Daoy (cell line): ENCODE measurements at places on chromosomes 16 and 17.

- no peak for DNase-seq
Measured at GRCh38 chr16:52494145-52494544, 52.8 kb downstream of the TOX3 start.

DNA sequence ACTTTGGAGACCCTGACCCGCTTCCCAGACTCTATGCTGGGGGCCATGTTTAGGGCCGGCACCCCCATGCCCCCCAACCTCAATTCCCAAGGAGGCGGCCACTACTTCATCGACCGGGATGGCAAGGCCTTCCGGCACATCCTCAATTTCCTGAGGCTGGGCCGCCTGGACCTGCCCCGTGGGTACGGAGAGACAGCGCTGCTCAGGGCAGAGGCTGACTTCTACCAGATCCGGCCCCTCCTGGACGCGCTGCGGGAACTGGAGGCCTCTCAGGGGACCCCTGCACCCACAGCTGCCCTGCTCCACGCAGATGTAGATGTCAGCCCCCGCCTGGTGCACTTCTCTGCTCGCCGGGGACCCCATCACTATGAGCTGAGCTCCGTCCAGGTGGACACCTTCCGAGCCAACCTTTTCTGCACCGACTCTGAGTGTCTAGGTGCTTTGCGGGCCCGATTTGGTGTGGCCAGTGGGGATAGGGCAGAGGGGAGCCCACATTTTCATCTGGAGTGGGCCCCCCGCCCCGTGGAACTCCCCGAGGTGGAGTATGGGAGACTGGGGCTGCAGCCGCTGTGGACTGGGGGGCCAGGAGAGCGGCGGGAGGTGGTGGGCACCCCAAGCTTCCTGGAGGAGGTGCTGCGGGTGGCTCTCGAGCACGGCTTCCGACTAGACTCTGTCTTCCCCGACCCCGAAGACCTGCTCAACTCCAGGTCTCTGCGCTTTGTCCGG lies 1.1 kb downstream of the KCTD11 start:
- no peak for DNase-seq

DNA sequence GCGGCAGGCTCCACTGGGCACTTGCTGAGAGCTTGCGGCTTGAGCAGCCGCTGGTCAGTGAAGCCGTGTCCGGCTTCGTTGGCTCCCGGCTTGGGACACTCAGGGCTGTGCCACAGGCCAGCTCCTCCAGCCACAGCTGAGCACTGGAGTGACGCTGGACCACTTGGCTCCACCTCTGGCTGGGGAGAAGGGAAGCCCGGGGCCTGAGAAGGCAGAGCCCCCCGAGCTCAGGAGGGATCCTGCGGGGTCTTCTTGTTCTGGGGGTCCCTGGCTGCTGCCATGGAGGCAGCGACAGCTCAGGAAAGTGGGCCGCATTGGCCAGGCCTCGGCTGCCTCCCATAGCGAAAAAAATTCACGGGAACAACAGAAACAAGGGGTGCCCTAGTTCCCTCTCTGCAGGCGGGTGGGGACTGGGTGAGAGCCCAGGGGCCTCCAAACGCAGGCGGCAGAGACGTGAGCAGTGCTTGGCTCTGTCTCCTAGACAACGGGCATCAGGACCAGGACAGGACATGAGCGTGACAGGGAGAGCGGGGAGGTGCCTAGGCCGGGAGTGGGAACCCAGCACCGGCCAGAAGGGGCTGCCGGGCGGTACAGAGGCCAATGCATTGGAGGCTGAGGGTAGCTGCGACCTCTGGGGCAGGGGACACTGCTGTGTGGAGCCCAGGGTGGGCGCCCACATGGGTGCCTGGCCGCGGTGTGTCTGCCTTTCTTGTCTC lies 37.7 kb downstream of the SLC7A5 start:
- DNase-seq = no peak

- DNase-seq = no peak
Measured at GRCh38 chr17:27492470-27492869, 36.2 kb downstream of the KSR1 start.

- DNase-seq = no peak
Measured at GRCh38 chr17:7029659-7030058, 6.2 kb upstream of the SLC16A13 start.

DNA sequence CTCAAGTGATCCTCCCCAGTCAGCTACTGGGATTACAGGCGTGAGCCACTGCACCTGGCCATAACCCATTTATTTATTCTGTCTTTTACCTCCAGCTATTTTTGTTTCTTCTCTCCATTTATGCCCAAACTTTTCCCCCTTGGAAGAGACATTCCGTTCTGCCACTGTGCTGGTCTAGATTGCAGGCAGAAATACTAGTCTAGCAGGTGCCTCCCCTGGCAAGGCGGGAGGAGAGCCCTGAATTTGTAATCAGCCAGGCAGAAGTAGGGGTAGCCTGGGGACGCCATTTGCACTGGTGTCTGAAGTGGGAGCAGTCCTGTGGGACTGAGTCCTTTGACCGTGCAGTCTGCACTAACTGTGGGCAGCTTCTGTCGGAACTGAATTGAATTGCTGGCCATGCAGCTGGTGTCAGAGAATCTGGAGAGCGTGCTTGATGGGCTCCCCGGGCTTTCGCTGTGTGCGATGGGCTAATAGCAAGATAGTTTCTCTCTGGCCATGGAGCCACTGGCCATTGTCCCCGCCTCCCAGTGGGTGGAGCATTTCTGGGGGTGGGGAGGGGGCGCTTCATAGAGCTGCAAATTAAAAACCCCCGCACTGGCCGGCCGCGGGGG lies 31.5 kb upstream of the LITAF start:
- DNase-seq = no peak

DNA sequence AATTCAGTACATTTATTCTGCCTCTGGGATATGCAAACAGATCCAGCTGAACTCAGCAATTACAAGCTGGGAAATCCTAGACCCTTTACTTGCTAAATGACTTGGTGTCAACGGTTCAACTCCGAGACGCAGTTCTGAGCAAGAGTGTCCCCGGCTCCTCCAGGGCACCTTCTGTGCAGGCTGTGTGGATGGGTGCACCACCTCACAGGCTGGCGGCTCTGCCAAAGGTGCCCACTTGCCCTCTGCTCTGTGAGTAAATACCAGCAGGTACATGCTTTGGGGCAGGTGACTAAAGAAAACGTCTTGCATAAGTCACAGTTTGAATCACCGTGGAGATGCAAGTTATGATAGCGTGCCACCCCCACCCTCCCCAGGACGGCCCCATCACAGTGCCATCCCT lies 23.3 kb downstream of the MAP1LC3B start:
- no peak for DNase-seq

- DNase-seq = no peak
Measured at GRCh38 chr16:82440336-82440735, 186.4 kb upstream of the CDH13 start.

GRCh38 chr17:77454242-77455095 lies 313.7 kb downstream of the SEC14L1 start:
- DNase-seq = no peak
